Amniotic epithelial cell (primary cell): ENCODE measurements at places on chromosomes 4 and X.
A peak's percentile ranks its signal among the peaks of the same experiment; 100 is the strongest.

DNA sequence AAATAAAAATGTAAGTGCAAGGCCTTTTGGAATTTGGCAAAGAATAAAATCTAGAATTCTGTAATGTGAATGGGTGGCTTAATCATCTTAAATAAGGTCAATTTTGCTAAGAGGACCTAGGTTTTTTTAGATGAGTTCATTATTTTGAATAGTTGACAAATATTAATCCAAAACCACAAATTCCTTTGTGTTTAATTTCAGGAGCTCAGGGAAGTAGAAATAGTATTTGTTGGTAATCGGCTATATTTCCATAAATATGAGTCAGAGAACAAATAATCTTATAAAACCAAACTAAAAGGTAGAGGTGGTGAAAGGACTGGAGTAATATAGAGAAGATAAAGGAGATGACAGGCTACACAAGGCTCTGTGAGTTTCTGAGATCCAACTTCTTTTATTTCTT, 190.4 kb upstream of the TLL1 start:
- no peak for DNase-seq

DNA sequence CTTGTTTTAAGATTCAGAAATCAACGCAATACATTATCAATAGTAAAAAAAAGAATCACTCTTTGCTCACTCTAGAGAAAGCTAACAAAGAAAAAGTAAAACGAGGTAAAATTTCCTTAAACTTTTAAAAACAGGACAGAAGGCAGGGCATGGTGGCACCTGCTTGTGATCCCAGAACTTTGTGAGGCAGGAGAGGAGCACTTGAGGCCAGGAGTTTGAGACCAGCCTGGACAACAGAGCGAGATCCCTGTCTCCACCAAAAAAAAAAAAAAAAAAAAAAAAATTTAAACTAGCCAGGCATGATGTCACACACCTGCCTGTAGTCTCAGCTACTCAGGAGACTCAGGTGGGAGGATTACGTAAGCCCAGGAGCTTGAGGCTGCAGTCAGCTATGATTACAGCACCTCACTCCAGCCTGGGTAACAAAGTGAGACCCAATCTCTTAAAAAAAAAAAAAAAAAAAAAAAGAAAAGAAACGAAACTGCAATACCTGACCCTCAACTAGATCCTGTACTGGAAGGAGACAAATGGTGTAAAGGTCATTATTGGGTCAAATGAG, 3.5 kb downstream of the CCNI start:
- DNase-seq = no peak

DNA sequence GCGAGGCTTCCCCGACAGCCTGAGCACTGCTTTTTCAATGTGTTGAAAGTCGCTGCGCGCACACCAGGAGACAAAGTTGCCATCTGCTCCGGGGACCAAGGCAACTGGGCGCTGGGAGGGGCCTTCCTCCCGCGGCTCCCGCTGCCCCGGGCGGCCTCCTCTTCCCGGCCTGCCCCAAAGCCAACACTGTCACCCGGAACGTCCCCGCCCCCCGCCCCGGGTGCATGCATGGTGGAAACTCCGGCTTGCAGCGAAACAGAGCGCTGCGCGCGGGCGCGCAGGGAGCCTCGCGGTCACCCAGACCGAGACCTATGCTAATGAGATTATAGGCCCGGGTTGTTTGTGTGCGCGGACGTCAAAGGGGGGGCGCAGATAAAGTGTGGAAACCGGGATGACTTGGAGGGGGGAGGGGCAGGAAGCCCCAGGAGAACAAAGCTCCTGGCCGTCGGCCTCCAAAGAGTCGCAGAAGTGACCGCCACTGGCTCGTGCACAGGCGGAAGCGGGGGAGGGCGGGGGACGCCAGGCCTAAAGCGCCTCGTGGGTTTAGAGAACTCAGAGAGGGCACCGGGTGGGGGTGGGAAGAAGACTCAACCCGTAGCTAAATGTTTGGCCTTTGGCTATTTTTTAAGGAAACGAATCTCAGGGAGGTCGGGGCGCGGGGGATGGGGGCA, 88.8 kb downstream of the BCOR start:
- DNase-seq = no peak

GRCh38 chr4:9970399-9971011, 50.8 kb downstream of the SLC2A9 start:
- DNase-seq = no peak

DNA sequence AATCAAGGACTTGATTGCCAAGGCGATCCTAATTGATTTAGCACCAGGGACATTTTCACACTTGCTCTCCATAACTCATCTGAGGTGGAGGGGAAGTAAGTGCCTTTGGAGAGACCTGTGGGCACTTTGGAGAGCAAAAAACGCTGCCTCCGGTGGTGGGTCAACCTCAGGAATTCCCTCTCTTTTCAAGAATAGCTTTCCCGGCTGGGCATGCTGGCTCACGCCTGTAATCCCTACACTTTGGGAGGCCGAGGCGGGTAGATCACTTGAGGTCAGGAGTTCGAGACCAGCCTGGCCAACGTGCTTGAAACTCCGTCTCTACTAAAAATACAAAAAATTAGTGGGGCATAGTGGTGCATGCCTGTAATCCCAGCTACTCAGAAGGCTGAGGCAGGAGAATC, 49.2 kb downstream of the PRPS1 start:
- peak; percentile 77 for DNase-seq

- DNase-seq = peak; percentile 56
Measured at GRCh38 chrX:12239356-12240082, 101.2 kb downstream of the FRMPD4 start.

GRCh38 chrX:39903937-39904336, 193.8 kb downstream of the BCOR start:
- DNase-seq = peak; percentile 35

GRCh38 chr4:105605493-105605892, 53.1 kb downstream of the ARHGEF38 start:
- peak; percentile 63 for DNase-seq

DNA sequence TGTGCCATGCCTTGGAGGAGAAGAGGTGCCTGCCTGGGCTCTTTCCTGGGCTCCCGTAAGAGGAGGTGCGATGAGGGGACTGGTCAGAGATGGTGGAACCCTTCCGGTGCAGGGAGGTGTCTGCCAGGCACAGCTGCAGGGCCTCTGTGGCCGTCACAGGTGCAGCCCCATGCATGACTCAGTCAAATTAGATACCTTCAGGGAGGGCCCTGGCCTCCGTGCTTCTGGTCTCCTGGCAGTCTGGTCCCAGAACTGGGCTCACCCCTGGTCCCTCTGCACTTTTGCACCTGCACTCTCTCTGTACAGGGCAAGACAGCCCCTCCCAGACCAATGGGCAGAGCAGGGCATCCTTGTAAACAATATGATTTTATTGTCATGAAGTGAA, 49.9 kb upstream of the LRPAP1 start:
- DNase-seq = no peak

DNA sequence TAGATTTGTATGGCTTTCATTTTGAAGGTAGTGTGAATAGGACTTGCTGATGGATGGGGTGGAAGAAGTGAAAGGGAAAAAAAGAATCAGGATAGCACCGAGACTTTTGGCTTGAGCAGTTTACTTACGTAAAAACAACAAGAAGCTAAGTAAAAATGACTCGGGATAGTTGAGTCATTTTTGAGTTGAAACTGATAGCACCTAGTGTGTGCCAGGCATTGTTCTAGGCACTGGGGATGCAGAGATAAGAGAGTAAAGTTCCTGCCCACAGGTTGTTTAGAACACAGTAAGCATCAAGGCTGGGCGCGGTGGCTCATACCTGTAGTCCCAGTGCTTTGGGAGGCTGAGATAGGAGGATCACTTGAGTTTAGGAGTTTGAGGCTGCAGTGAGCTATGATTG, 34.7 kb downstream of the ADD1 start:
- no peak for DNase-seq
